ENCODE measurements at places on chromosomes 6 and 20.

GRCh38 chr20:14449323-14449722 is 111.9 kb upstream of the FLRT3 start:
- no peak for DNase-seq

DNA sequence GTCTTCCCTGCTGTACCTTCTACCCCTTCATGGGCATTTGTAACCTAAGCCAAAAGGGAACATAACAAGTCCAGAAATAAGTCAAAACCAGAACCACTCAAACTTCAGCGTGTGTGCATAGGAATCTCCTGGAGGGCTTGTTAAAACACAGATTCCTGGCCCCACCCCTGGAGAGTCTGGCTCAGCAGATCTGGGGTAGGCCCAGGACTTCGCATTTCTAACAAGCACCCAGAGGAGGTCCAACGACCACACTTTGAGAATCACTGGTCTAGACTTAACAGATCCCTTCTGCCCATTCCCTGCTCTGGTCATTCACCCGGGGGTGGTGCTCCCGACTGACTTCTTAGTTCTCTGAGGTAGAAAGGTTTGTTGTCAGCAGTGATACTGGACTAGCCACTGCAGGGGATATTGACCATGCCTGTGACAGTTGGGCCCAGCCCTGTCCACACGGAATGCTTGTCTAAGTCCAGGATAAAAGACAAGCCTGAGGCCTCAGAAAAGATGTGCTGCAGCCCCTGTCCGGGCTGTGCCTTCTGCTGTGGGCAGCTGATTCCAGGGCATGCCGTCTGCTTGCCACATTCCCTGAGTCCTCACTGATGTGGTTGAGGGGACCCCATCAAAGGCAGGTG is 68.6 kb downstream of the SYNJ2 start:
- DNase-seq, result no peak

DNA sequence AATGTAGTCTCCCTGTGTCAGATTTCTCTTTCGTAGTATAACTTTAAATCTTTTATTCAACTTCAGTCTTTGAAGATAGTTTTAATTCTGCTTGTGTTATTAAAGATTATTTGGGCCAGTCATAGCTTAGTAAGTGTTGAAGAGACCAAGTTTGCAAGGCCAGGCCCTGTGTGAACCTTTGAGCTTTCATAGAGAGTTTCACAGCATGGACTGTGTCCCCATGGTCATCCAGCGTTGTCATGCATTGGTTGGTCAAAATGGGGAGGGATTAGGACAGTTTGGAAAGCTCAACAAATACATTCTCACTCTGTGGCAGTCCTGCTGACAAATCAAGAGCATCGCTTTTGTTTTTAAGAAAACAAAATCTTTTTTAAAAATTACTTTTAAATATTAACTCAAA is 74.6 kb upstream of the FAM83B start:
- no peak for DNase-seq

- DNase-seq, result no peak
These were observed 302.8 kb downstream of the THBS2 start for GRCh38 chr6:168950858-168951214.

DNA sequence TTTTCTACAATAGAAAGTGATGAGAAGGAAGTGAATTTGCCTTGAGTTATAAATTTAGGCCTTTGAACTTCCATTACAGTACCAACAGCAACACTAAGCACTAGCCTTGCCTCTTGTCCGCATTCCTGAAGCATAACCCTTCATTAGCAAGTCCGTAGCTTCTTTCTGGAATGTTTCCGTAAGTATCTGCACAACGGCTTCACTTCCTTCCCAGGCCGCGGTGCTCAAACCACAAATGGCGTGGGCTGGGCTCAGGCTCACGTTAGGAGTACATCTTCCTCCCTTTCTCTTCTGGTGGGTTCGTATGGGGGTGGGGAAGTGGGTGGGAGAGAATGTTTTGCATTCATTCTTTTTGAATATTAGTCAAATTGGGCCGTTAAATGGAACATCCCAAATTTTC is 193.8 kb upstream of the SNX9 start:
- DNase-seq, result no peak

GRCh38 chr20:32636283-32636682 is 37.5 kb downstream of the C20orf203 start:
- no peak for DNase-seq

GRCh38 chr6:152313542-152314482 is 323.4 kb downstream of the SYNE1 start:
- DNase-seq, result no peak

DNA sequence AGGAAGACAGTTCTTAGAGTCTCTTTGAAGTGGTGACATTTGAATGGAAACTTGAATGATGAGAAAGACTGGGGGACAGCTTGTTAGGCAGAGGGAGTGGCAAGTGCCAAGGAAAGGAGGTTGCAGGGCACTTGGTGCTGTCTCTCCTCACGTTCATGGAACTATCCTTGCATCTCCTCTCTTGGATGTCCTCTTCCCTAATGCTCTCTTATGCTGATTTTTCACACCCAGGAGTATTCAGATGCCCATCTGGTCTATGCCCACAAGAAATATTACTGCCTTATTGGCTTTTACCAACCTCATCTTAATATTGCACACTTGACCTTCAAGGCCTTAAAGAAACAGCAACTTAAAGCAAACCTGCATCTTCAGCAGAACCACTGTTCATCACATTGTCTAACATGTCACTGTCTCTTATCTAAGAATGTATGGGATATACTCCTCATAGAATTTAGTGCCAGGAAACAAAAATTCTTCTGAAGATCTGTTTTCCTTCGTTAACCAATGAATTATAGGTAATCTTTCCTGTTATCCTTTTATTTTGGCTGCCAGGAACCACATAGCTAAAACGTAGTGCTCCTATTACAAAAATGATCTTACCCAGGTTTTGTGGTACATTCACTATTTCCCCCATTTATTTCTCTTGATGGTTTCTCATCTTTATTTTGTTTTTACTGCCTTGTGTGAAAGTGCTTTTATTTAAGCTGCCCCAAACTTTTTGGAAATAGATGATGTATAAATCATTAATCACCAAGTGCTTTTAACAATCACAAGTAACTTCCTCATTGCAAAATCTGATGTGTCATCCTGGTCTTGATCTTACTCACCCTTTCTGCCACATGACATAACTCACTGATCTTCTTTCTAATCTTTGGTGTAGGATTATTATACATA is 12.8 kb downstream of the RGS17 start:
- no peak for DNase-seq

GRCh38 chr6:17427062-17427461 is 33.7 kb downstream of the CAP2 start:
- DNase-seq, result no peak

DNA sequence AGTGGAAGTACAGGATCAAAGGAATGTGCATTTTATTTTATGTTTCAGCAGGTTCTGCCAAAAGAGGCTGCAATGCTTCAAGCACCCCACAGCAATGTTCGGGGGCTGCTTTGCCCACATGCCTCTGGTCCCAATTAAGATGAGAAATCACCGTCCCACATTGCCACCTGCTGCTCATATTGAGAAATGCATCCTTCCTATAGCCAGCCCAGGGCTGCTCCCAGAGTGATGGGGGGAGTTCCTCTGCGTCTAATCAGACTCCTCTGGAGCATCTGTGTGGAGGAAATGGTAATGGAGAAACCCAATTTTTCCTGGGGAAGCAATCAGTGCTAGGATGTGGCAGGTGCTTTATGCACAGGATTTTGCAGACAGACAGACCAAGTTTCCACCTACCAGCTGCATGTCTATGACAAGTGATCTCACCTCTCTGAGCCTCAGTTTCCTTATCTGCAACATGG is 33.7 kb downstream of the PTGIS start:
- DNase-seq, result peak; percentile 65

- DNase-seq, result no peak
These were observed 116.3 kb downstream of the ADTRP start for GRCh38 chr6:11662323-11662722.

DNA sequence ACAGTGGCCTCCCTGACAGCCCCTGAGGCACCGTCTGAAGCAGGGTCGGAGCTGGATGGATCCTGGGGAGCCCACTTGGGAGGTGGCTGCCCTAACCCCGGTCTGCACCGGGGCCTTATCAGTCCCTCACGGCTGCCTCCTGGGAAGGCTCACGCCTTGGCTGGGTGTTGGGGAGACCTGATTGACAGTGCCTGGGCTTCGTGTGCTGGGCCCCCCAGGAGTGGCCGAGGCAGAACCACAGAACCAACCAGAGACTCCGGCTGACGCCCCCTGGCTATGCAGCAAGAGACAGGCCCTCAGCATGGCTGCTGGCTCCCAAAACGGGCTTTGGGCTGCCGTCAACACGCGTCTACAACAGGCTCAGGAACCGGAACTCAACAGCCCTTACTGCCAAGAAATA is 219.6 kb downstream of the TAF4 start:
- DNase-seq, result no peak

GRCh38 chr6:68876792-68877493 is 241.9 kb downstream of the ADGRB3 start:
- DNase-seq, result no peak

DNA sequence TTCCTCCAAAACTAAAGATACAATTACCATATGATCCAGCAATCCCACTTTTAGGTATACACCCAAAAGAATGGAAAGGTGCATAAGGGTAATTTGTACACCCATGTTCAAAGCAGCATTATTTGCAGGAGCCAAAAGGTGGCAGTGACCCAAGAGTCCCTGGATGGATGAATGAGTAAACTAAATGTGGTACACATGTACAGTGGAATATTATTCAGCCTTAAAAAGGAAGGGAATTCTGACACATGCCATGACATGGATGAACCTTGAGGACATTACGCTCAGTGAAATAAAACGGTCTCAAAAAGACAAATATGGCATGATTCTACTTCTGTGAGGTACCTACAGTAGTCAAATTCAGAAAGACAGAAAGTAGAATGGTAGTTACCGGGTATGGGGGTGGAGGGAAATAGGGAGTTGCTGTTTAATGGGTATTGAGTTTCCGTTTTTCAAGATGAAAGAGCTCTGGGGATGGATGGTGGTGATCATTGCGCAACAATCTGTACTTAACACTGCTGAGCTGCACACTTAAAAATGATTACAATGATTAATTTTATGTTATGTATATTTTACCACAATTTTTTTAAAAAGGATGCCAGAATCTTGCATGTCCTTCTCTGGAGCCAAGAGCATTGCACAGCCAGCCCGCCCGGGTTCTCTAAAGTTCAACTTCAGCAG is 518.9 kb upstream of the JARID2 start:
- DNase-seq, result no peak

DNA sequence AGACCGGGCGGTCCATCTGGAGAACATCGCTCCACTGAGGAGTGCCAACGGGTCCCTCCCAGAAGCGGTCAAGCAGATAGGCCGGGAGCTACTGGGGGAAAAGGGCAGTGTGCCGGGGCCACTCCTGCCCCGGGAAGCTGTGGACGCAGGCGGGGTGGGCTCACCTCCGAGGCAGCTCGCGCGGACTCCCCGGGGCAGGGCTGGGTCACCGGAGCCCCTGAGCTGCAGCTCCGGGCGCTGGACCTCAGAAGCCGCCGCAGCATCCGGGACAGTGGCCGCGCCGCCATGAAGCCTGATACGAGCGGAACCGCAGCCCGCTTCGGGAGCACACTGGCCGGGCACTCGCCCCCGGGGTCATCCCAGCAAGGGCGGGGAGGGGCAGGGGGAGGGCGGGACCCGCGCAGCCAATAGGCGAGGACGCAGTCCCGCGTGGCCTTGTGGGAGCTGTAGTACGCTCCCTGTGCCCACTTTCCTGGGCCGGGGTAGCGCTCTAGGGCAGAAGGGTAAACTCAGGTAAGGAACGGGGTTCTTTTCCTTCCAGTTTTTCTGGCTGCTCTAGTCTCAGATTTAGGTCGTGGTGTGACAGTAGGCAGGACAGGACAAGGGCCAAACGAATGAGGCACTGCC is at the start of gene MOCS1:
Gene MOCS1 (minus strand): TSS at position 332 of the 627 bp plus-strand sequence. CDS start 45 bp downstream, at position 287.
- DNase-seq, result peak; percentile 5

- DNase-seq, result no peak
These were observed 442.1 kb downstream of the BCKDHB start for GRCh38 chr6:80548532-80548931.

DNA sequence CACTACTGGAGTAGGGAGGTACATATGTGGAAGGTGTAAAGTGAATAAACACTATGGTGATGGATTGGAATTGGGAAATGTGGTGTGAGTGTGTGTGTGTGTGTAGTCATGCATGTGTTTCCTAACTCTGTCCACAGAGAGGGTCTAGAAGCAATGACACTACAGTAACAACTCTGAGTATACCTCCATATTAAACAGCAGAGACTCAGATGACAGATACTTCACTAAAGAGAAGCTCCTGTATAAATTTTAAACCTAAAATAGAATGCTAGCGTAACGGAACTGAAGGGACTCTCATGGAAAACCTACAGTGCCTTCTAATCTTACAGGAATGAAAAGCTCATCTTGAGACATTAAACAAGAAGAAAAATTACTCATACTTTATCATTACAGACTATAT is 150.5 kb downstream of the SLC16A10 start:
- no peak for DNase-seq

DNA sequence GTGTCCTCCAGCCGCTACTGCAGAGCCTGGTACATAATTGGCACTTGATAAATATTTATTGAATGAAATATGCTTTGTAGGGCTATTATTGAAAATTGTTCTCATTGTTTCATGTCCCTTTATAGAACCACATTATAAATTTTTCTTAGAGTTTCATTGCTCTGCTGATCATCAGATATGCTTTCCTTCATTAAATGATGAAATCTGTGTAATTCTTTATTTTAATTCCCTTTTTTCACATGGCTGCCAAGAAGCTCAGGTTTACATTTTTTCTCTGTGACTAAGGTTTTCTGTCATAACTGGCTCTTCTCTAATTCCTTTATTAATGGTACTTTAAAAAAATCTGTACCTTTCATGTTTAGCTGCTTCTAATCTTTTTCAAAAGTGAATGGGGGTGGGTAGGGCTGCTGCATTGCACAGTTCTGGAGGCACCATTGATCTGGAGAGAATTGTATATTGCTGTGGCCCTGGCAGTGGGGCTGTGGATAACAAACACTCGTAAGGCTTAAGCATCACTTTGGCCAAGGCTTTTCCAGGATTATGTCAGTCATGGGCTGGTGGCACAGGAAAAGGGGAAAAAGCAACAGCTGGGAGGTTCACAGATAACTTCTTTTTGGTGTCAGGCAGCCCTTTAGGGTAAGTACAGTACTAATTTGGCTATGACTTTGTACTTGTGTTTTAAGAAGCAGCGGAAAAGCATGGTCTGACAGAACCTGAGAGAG is 43.8 kb downstream of the ARFGEF2 start:
- no peak for DNase-seq

DNA sequence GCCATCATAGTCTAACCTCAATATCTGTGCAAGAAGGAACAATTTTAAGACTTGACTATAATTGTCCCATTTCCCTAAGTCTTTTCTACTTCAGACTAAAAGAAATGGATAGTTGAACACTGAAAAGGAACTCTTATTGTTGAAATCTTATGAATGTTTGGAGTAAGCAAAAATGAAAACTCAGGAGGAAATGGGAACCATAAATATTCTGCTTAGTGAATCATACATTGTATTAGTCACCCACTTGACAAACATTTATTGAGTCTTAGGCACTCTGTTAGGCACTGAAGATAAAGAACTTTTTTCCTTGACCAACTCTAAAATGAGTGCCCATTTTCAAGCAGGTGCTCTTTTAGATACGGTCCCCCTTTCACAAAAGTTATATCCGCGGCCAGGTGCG is 8.7 kb downstream of the CCDC170 start:
- no peak for DNase-seq

Data from CD4-positive, alpha-beta T cell treated with Interleukin-2 at 100 ng/mL for 4 hours (primary cell).